ENCODE measurements at places on chromosomes 11 and 22.

- peak; percentile 18 for DNase-seq
Measured at GRCh38 chr11:7449841-7450214, 35.5 kb upstream of the OLFML1 start.

- no peak for DNase-seq
Measured at GRCh38 chr11:95570845-95571244, 218.7 kb downstream of the FAM76B start.

DNA sequence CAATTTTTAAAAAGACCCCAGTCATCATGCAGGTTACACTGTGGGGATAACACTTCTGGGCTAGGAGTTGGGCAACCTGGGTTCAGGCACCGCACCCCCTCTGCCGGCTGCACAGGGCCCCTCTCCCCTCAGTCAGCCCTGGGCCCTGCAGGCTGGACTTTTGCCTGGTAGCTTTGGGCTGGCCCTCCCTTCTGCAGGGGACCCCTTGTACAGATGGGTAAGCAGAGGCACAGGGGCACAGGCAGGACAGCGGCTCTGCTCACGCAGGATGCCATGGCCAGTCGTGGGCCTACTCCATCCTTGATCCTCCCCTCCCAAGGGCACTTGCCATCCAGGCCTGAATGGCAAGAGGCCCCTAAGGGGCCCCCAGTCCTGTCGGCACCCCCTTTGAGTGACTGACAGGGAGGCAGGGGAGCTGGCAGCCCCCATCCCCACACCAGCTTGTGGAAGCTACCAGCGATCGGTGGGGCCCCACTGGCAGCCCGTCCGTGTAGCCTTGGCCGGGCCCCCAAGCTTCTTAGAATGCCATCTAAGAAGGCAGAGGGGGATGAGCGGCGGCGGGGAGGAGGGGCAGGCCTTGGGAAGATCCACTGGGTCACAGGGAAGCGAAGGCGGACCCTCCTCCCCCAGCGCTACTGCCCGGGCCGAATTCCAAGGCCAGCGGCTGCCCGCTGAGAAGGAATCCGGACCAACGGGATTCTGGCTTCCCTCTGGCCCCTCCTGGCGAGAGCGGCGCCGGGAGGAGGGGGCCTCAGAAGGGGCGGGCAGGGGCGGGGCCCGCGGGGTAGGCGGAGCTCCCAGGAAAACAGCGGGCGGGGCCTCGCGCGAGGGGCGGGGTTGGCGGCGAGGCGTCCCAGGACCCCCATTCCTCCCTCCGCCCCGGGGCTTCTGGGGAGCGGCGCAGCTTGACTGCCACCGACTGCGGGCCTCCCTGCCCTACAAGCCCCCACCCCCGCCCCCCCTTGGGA lies 6.8 kb upstream of the CHKA start:
- peak; percentile 80 for DNase-seq

DNA sequence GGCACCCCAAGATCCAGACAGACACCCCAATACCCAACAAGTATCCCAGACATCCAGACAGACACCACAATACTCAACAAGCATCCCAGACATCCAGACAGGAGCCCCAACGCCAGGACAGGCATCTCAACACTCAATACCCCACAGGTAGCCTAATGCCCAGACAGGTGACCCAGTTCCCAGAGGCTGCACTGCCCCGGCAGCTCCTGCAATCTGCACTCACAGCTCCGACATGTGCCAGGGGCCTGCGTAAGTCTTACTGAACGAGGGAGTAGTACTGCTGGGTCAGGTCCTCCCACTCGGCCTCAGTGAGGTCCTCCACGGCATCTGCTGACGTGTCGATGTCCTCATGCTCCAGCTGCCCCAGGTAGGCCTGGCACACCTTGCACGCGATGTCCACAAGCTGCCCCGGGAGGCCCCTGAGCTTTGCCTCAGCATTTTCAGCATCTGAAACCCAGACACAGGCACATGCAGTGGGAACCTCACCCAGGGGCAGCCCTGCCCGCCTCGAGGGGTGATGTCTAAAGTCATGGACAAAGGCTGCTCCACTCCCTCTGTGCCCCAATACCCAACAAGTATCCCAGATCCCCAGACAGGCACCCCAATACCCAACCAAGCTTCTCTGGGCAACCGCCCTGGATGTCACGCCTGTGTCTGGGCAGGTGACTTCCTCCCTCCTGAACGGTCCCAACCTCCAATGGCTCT lies 16.6 kb downstream of the TTLL8 start:
- DNase-seq, result no peak

- no peak for DNase-seq
Measured at GRCh38 chr11:67050139-67050538, 6.5 kb upstream of the RHOD start.

- no peak for DNase-seq
Measured at GRCh38 chr11:45067966-45068365, 78.5 kb upstream of the PRDM11 start.

DNA sequence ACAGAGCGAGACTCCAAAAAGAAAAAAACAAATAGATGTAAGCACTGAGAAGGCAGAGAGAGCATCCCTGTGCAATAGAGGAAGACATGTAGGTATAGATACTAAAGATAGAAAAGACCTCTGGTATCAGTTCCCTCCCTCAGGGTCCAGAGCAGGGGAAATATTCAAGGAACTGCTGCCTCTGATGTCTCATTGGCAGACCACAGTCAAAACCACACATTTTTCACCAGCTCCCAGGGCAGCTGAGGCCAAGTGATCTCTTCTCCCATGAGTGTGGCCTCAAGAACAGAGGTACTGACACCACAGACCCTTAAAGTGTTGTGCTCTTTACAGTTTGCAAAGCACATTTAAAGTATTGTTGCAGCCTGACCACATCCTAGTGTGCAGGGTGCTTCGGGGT lies 288.5 kb downstream of the NTM start:
- DNase-seq, result no peak

All from right kidney (tissue), 9 donors.